ENCODE measurements at places on chromosomes 7 and 10. TPM values are rescaled to one million over a fixed set of nuclear protein-coding genes. Genes with fewer than 3 reads are reported as not detected.

Gene GPNMB
- 14.3 TPM for total RNA-seq

Gene OSBPL3
- 3.6 TPM for total RNA-seq

Gene SPDYE1
- not detected for total RNA-seq

Gene SRI
- 113 TPM for total RNA-seq

Gene FEZF1
- not detected for total RNA-seq

Gene DNAJC2
- 32.4 TPM for total RNA-seq

Gene CUZD1
- total RNA-seq, result 1.7 TPM

Gene ADARB2
- not detected for total RNA-seq

Gene HTRA1
- 4.5 TPM for total RNA-seq

Gene GRID2IP
- not detected for total RNA-seq

Gene SEC61G
- total RNA-seq, result 318 TPM

Gene ABCB1
- total RNA-seq, result not detected

Gene KCNMA1
- 3.9 TPM for total RNA-seq

Gene PDE6C
- total RNA-seq, result not detected

Gene SNX10
- total RNA-seq, result 32.3 TPM

Gene CYP2E1
- not detected for total RNA-seq

Gene ADAM22
- total RNA-seq, result 3.9 TPM

Gene GDF2
- total RNA-seq, result not detected

Gene NYAP1
- total RNA-seq, result 23.0 TPM

Gene SPDYE6
- not detected for total RNA-seq

Gene LEP
- not detected for total RNA-seq

Gene ASIC3
- not detected for total RNA-seq

Gene TAF3
- total RNA-seq, result 1.3 TPM

Gene MEPCE
- 57.7 TPM for total RNA-seq

Gene COMTD1
- total RNA-seq, result 33.8 TPM

Gene LRRD1
- not detected for total RNA-seq

Gene MYOF
- total RNA-seq, result 71.6 TPM

Gene PPP1R17
- total RNA-seq, result not detected

Gene APBB1IP
- not detected for total RNA-seq

Gene CTAGE4
- total RNA-seq, result not detected

Gene MYO3A
- not detected for total RNA-seq

Gene MAD1L1
- total RNA-seq, result 163 TPM

Gene STRIP2
- total RNA-seq, result 22.8 TPM

Gene IFIT2
- total RNA-seq, result 1.1 TPM

Gene ATP6V0A4
- not detected for total RNA-seq

Gene GOLGA7B
- total RNA-seq, result 0.12 TPM

Gene PYROXD2
- not detected for total RNA-seq

Gene MMP21
- not detected for total RNA-seq

Gene IFIT1B
- not detected for total RNA-seq

Gene CYP3A4
- not detected for total RNA-seq

Gene GPR146
- total RNA-seq, result not detected

Gene LIPF
- not detected for total RNA-seq

Gene DNAJC12
- total RNA-seq, result 15.8 TPM

Gene PAX4
- total RNA-seq, result not detected

Gene LBX1
- 17.5 TPM for total RNA-seq

Gene CYP2W1
- not detected for total RNA-seq

Gene CLCN1
- not detected for total RNA-seq

Gene UPK3BL2
- 6.6 TPM for total RNA-seq

Gene SFRP5
- not detected for total RNA-seq

Gene CABCOCO1
- total RNA-seq, result 0.58 TPM

Gene OR6V1
- total RNA-seq, result not detected

Gene NUTM2B
- total RNA-seq, result 0.61 TPM

Gene VWDE
- 0.37 TPM for total RNA-seq
